H54 (cell line): ENCODE measurements at places on chromosomes 1 and 21.

DNA sequence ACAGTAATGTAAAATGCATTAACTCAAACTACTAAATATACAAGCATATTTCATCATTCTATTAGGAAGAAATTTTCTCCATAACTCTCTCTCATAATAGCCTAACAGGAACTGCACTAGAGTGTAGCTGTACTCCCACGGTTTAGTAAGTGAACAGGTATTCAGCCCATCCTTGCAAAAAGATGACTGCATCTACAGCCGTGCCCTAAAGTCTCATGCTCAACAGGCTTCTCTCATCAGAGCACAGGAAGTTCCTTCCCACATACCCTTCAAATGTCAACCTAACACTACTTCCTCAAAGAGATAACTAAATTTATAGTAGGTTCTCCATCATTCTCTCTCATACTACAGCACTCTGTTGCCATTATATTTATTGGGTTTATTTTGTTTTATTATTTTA, 251.6 kb downstream of the AKT3 start:
- peak; percentile 11 for DNase-seq

- DNase-seq: no peak
Observed at GRCh38 chr1:226870026-226870400, 403 bp upstream of the PSEN2 start.

DNA sequence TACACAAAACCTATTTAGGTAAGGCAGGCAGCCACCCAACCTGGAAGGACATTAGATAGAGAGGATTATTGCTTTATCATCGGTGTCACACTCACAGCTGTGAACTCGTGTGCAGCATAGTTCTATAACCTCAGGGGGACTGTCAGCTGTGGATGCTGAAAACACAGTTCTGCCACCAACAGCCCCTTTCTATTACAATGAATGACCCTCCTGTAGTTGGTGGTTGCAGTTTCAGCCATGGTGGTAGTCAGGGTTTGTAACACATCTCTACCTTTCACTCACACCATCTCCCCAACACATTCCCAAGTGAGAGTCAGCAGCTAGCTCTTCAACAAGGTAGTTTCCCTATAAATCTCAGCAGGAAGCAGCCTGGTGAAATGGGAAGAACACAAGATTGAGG, 136.8 kb downstream of the ZC3H11B start:
- DNase-seq: no peak

GRCh38 chr1:84301004-84301784, at the start of gene SAMD13:
SAMD13 (plus strand) TSS chr1:84301708; CDS start chr1:84303235, 1,527 bp downstream.
- no peak for DNase-seq

DNA sequence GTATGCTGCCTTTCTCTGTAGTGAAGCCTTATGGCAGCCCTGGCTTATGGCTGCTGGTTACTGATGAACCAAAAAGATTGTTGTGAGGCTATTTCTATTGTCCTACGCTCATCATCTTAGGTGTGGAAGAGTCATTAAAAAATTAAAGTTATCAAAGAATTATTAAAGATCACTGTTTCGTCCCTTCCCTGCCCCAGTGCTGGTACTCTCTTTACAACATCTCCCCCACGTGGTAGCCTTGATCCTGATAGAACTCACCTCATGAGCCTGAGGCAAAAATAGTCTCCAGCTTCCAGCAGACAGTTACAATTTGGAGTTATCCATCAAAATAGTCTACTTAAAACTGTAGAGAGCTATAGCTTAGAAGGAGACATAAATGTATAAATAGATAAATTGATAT, 201.5 kb downstream of the S1PR1 start:
- DNase-seq: no peak

GRCh38 chr1:45843474-45843905, 40.1 kb downstream of the MAST2 start:
- no peak for DNase-seq

DNA sequence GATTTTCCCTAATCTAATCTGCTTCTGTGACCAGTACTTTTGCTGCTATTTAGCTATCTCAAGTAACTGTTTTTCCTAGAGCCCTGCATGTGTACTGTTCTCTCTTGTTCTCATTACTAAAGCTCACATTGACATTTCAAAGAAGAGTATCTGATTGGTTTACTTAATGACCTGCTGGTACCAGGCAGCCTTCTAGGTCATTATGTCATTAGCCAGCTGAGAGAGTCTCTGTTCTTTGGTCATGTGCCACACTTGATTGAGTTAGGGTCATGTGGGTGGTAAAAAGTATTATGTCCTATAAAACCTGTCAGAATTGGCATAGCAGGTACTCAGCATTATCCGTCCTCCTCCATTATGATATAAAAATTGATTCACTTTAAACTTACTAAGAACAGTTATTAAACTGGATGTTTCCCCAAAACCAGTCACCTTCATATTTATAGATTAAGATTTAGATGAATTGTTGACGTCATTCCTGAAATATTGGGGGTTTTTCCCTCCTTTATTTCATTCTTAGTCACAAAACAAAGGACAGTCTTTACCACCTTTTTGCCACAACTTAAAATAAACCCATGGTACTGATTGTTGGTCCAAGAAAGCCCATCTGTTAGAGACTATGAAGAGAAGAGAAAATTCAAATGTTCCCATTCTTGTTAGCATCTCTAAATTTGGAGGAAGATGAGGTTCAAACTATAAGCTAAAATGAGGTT, 22.2 kb downstream of the FNDC5 start:
- no peak for DNase-seq

DNA sequence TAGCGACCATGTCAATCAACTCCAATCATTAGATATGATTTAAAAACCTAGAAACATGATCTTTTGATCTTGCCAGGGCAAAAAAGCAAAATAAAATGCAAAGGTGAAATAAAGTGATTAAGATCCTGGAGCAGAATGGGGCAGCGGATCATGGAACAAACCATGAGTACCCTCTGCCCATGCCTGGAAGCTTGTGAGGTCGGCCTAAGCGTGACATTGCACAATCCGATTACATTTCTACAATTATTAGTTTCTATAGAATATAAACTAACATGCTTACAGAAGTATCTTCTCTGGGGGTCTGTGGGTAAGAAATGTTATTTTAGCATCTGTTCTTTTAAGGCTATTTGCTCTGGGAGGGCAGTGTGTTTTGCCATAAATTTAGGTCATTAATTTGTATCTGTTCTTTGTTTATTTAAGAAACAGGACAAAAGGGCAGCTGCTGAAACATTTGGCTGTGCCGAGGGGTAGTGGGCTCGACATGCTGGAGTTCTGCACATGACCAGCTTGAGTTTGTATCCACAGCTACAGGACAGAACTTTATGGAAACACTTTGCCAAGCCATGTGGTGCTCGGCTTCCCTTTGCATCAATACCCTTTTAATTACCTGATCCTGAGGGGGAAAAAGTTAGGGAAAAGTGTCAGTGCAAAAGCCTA, 55.9 kb downstream of the ZBTB18 start:
- DNase-seq: no peak

DNA sequence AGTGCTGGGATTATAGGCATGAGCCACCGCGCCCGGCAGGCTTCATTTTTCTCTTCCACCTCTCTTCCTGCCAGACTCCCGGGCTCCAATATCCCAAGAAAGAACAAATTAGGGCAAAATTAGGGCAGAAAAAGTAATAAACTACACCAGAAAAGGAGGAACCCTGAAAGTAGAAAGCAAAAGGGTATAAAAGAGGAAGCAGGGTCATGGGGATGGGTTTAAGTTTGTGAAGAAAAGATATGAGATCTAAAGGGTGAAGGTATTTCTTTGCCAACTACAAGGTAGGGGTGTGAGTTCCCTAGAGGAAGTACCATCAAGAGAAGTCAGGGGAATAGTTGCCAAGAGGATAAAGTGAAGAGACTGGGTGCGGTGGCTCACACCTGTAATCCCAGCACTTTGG, 9.9 kb downstream of the PTPN22 start:
- no peak for DNase-seq

DNA sequence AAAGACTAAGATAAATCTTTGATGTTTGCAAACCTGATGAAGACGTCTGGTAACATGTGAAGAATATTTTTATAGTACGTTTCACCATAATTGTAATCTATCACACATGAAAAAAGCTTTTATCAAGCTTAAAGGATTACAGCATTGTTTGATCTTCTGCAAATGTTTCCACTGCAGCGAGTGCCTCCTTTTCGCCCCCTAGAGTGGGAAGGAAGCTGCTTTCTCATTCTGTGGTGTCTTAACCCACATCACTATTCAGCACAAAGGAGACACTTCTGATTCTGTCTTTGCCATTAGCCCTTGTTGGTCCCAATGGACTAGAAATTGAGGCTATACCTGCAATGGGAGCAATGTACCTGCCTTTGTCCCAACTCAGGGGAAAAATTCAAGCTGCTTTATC, 46.0 kb upstream of the IL12RB2 start:
- no peak for DNase-seq

GRCh38 chr1:7150724-7151280, 365.5 kb downstream of the CAMTA1 start:
- no peak for DNase-seq

GRCh38 chr21:20739421-20739820, 258.8 kb upstream of the NCAM2 start:
- no peak for DNase-seq

DNA sequence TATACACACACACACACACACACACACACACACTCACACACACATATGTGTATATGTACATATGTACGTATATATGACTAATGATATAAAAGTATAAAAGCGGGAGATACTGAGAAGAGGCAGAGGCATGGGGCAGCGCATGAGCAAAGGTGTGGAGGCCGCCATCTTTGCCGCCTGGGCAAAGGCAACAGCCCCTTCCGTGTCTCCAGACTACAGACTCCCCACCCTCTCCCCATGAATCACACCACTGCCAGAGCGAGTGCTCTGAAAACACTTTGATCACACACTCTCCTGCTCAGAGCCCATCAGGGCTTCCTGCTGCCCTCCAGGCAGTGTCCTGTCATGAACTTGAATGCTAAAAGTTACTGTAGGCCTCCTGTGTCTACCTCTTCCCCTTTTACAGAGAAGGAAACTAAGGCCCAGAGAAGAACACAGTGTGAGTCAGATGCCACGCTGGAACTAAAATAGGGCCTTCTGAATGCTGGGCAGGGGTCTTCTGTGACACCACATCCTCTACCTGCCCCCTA, 54.7 kb upstream of the SSBP3 start:
- no peak for DNase-seq

GRCh38 chr1:11955221-11955620, 20.7 kb downstream of the PLOD1 start:
- DNase-seq: no peak

- no peak for DNase-seq
Observed at GRCh38 chr21:31558189-31558961, 101.1 kb upstream of the SOD1 start.
